ENCODE measurements at places on chromosomes 11 and 22.

GRCh38 chr11:3160252-3161031 lies 4.7 kb downstream of the OSBPL5 start:
- DNase-seq = peak; percentile 86

DNA sequence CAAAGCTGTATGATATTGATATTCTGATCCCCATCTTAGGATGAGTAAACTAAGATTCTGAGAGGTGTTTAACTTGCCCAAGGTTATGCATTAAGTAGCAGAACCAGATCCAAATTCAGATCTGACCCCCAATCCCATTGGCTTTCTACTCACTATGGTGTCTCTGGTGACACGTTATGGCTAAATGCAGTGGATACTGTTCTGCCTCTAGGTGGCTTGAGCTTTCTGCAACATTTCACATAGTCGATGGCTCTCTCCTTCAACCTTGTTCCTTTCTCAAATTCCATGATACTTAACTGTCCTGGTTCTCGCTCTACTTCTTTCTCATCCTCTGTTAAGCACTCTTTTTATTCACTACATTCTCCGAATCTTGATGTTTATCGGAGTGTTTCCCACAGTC lies 9.4 kb downstream of the C11orf97 start:
- no peak for DNase-seq

DNA sequence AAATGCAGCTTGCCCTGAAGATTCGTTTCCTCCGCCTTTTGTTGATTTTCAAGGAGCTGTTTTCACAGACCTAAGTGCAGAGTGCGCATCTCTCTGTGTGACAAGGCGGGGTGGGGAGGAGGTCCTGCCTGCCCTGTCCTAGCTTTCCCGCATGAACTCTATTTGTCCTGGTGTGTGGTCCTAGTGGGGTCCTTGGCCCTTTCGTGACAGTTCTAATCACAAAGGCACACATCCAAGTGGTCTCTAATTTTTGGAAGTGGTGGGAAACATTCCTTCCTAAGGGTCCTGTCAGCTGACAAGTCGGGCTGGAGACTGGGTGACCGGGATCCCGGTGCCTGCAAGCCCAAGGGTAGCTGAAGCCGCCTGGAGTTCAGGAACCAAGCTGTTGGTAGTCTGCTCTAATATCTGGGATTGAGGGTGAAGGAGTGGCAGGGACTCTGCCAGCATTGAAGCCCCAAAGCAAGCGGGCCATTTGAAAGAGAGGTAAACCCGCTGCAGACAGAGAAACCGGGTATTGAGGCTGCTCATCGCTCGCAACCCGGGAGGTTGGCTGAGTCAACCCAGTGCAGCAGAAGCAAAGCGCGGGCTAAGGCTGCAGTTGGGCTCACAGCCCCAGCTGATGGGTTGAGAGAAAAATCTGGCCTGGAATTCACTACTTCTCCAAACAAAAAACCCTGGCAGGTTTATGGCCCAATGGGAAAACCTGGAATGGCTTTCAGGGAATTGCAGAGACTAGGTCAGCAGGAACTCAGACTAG lies 28.1 kb upstream of the FBXO3 start:
- DNase-seq = peak; percentile 57

- no peak for DNase-seq
These were observed 134.1 kb downstream of the GRIK4 start for GRCh38 chr11:120645639-120646038.

GRCh38 chr22:44412136-44412731 lies 85.8 kb downstream of the RTL6 start:
- DNase-seq = no peak

GRCh38 chr11:122833846-122834464 lies 4.3 kb upstream of the CRTAM start:
- no peak for DNase-seq

Data from HTR-8/SVneo (cell line).